ENCODE measurements at places on chromosomes 12 and 14.

DNA sequence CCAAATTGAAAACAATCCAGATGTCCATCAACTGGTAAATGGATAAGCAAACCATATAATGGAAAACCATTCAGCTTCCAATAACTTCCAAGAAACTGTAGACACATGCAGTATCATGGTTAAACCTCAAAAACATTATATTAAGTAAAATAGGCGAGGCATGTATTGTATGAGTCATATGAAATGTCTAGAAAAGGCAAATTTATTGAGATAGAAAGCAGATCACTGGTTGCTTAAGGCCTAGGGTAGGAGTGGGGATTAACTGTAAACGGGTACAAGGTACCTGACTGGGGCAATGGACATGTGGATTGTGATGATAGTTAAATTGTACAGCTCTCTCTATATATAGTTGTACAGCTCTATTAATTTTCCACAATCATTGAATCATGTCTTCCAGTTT lies 21.3 kb upstream of the PAPLN start:
- no peak for DNase-seq

GRCh38 chr12:68445824-68446223 lies 113.7 kb upstream of the MDM1 start:
- no peak for DNase-seq

GRCh38 chr12:117236456-117237001 lies 46.3 kb upstream of the FBXO21 start:
- peak; percentile 69 for DNase-seq

- no peak for DNase-seq
These were observed 61.5 kb downstream of the TMEM30B start for GRCh38 chr14:61219673-61220072.

DNA sequence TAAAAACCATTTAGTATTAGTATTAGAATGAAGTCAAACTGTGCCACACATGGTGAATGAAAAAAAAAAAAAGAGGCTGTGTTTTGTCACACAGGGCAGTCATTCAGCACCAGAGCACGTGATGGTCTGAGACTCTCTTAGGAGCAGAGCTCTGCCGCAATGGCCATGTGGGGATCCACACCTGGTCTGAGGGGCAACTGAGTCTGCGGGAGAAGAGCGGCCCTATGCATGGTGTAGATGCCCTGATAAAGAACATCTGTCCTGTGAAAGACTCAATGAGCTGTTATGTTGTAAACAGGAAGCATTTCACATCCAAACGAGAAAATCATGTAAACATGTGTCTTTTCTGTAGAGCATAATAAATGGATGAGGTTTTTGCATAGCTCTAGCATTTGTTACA lies 12.2 kb upstream of the BDKRB1 start:
- no peak for DNase-seq
